ENCODE measurements at places on chromosomes 1 and 21.
A peak's percentile ranks its signal among the peaks of the same experiment; 100 is the strongest.

DNA sequence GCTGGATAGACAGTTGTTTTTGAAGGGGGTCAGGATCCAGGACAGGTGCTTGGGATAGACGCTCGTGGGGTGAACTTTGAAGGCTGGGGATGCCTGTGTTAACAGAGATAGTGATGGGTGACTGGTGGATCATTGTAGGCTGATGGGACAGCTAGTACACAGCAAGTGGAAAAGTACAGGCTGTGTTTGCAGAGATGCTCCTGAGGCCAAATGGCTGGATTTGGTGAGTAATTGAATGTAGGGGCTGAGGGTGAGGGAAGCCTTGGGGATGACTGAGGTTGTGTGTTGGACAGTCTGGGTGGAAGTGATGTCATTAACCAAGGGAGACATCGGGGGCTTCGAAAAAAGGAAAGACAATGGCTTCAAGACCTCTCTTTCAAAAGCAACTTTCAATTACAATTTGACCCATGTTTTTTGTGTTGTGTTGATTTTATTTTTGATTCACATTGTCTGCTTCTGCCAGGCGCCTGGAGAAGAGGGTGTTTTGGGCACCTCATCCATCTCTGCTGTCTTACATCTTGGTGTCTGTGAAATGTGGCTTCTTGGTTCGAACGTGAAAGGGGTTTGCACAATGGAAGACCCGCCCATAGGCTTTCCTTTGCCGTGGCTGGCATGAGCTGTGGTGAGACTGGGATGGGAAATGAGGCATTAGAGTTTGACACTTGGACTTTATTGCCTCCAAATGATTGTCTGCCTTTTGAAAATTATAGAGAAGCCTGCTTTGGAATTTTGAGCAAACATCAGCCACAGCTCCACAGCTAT is 147.5 kb downstream of the FOXD2 start:
- DNase-seq, result no peak

DNA sequence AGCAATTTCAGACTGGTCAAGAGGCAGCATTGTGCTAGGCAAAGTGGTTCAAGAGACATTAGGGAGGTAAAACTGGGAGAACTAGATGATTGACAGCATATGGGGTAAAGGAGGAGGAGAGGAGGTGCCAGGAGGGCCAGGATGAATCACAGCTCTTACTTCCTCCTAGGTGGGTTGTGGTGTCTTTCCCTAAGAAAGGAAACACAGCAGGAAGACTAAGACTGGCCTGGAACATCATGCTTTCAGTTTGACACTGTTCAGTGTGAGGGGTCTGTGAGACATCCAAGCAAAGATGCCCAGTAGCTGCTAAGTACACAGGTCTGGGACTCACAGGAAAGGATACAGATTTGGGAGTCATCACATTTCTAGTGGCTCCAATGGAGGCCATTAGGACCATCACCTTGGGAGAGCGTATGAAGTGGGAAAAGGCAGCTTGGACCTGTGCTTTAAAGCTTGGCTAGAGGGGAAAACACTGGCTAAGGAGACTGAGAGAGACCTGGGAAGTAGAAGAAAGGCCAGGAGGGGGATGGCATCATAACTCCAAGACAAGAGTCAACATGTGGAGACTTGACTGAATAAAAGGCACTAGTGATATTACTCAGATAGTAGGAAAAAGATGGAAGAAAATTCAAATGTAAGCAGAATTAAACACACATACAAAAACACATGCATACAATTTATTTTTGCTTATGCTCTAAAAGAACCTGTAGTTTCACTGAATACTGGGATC is 17.3 kb downstream of the CD58 start:
- peak; percentile 29 for DNase-seq

GRCh38 chr1:44524655-44525500 is 119.8 kb downstream of the RNF220 start:
- no peak for DNase-seq

DNA sequence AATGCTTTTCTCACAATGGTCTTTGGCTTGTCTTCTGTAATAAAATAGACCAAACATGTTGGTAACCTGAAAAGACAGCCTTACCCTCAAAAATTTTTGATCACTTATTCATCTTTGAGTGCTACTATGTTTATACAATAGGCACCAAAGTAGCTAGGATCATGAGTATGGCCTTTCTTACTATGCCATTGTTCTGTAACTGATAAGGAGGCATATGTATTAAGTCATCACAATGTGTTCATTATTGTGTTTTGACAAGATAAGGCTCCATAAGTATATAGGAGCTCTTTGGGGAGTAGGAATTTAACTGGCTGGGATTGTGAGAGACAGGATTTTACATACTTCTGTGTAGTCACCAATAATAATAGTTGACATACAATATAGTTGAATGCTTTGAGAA is 675 bp downstream of the TMCO2 start:
- DNase-seq, result no peak

- peak; percentile 11 for DNase-seq
Observed at GRCh38 chr1:71081697-71082080, 854 bp upstream of the ZRANB2 start.

GRCh38 chr1:206706298-206706791 is 21.6 kb downstream of the MAPKAPK2 start:
- no peak for DNase-seq

DNA sequence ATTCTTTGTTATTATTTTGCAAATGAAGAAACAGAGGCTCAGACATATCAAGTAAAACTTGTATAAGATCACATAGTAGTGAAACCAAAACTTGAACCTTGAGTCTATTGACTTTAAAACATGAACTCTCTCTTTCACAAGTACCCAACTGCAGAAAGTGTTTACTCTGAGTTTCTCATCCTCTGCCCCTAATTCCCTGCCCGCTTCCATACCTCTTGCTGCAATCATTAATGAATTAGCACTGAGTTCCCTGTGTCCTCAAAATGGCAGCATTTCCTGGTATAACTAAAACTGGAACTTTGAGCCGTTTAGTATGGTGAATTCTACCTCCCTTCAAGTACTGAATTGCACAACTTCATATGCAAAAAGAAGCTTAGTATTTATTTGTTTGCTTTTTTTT is 147.7 kb upstream of the DNAH14 start:
- DNase-seq, result no peak

DNA sequence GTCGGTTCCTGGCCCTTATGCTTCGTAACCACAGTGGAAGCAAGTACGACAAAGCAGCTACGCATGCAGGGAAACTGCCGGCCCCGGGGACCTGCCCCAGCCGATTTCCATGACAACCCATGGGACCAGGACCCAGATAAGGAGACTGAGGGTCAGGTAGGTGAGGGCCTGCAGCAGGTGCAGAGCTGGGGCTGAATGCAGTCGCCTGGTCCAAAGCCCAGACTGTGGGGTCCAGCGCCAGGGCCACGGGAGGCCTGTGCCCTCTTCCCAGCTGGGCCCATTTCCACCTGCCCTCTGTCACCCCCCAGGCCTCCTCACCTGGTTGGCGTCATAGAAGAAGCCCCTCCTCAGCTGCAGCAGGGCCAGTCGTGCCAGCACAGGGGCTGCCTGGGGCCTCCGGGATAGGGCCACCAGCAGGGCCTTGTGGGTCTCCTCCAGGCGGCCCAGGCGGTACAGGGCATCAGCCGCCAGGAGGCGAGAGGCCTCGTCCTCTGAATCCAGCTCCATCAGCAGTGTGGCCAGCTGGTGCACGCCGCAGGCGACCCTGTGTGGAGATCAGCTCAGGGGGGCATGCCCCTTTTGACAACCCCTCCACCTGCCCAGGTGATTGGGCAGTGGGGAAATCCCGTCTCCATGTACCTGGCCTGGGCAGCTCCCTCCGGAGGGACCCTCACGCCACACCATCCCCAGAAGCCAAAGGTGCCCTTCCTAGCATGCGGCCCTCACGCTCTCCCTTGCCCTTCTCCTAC is 14.2 kb downstream of the TTC34 start:
- DNase-seq, result no peak

DNA sequence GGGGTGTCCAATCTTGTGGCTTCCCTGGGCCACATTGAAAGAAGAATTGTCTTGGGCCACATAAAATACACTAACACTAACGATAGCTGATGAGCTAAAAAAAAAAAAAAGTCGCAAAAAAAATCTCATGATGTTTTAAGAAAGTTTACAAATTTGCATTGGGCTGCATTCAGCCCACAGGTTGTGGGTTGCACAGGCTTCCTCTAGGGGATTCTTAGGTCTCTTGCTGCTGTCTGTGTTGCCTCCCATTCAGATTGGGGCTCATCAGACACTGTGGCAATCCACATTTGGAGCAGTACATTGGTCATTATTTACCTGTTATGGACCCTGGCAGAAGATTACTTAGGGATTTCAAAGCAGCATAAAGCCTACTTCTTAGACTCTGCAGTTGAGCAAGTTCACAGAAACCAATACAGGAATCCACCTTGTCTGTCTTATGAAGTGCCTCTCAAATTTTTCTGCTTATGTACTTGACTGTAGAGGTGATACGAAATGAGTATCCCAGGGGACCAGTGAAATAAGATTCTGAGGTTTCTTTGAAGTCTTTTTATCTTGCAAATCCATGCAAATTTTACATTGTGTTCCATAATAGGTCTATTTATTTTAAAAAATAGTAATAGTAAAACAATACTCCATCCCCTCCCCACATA is 205.5 kb downstream of the RPS6KC1 start:
- DNase-seq, result no peak

GRCh38 chr1:25793585-25794170 is 6.3 kb upstream of the SELENON start:
- no peak for DNase-seq

DNA sequence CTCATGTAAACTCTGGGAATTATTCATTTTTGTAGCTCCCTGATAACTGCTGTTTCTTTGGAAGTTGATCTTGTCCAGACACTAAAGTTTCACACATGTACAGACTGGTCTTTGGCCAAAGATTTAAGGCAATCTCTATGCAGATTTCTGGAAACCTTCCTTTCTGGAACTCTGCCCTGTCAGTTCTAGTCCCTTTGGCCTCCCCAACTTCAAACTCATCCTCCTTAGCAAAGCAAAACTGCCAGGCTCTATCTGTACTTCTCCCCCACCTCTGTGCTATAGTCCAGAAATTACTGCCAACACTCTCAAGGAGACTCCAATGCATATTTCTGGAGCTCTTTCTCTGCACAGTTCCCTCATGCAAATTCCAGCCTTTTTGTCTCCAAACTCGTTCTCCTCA is 36.5 kb downstream of the C1orf198 start:
- DNase-seq, result no peak

DNA sequence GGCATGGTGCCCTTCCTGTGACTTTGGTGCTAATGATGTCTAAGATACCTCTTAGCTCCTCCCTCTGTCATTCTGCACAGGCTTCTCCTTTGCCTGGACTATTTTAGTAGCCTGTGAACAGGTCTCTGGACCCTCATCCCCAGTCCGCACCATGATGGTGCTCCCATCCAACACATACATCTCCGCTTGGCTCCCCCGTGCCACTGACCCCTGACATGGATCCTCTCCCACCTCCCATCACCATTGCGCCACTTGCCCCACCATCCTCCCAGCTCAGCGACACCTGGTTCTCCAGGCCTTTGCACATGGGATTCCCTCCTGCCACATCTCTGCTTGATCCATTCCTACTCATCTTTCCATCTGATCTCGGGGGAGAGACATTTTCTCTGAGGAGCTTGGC is 33.9 kb downstream of the RUNX3 start:
- DNase-seq, result no peak

- peak; percentile 69 for DNase-seq
Observed at GRCh38 chr1:9892563-9893528, 17.2 kb downstream of the CTNNBIP1 start.

DNA sequence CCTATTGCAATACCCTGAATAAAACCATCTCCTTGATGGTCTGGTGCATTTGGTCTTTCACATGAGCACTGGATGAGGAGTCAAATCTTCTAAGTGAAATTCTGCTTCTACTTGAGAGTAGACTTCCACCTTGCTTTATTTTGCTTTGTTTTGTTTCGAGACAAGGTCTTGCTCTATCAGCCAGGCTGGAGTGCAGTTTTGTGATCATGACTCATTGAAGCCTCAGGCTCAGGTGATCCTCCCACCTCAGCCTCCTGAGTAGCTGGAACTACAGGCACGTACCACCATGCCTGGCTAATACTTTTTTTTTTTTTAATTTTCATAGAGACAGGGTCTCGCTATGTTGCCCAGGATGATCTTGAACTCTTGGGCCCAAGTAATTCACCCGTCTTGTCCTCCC is 65.8 kb upstream of the F3 start:
- no peak for DNase-seq

GRCh38 chr21:34128124-34128523 is 54.7 kb downstream of the MRPS6 start:
- DNase-seq, result no peak

DNA sequence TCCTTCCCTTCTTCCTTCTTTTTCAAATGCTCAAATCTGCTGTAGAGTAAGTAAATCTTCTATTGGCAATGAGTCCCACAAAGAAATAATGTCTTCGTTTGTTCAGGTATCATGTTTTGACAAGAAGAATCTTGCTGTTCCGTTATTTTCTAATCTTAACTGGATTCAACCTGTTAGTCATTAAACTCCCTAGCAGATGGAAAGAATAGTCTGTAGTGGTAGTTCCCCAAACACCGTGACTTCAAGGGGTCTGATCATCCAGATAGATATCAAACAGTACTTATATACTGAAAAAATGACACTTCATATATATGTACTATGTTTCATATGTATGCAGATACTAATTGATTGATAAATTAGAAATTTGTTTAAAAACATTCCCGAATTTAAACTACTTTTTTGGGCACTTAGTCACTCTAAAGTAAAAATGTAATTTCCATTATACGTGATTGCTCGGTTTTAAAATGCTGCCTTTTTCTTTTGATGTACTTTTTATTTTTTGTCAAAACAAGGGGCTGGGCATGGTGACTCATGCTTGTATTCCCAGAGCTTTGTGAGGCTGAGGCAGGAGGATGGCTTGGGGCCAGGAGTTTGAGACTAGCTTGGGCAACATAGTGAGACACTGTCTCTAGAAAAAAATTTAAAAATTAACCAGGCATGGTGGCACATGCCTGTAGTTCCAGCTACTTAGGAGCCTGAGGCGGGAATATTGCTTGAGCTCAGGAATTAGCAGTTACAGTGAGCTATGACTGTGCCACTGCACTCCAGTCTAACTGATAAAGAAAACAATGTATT is 335.7 kb upstream of the SNX7 start:
- DNase-seq, result peak; percentile 86

DNA sequence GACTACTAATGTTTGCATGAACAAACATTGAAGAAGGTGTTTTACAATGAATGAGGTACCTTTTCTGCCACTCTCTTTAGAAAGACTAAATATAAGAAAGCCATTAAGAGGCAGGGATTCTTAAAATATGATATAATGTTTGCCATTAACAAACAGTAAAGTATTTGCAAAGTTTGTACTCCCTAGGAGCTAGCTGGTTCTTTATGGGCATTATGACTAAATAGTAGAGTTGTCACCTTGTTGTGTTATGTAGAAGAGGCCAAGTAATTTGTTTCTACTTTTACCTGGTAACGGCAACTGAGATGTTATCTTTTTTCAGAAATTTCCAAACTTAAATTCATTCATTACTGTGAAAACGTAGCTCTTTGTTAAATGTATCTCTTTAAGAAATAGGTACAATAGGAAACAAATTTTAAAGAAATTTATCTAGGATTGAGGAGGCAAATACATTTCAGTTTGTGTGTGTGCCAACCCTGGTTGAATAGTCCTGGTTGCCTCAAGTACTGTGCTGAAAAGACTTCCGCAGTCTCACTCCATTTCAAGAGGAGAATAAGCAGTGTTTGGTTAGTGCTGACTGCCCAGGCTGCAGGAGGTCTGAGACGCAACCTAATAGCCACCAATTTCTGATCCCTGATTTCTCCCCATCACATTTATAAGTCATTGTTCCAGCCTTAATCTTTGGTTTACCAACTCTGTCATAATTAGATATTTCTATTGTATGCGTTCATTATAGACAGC is 52.1 kb downstream of the WDR3 start:
- no peak for DNase-seq

GRCh38 chr1:91226741-91227140 is 177.9 kb downstream of the HFM1 start:
- DNase-seq, result no peak

- DNase-seq, result peak; percentile 85
Observed at GRCh38 chr1:241531195-241532161, 700 bp upstream of the KMO start.
